ENCODE measurements at places on chromosomes 3 and 15.
A peak's percentile ranks its signal among the peaks of the same experiment; 100 is the strongest.

GRCh38 chr3:23760325-23760724 is 45.4 kb upstream of the UBE2E1 start:
- no peak for DNase-seq

DNA sequence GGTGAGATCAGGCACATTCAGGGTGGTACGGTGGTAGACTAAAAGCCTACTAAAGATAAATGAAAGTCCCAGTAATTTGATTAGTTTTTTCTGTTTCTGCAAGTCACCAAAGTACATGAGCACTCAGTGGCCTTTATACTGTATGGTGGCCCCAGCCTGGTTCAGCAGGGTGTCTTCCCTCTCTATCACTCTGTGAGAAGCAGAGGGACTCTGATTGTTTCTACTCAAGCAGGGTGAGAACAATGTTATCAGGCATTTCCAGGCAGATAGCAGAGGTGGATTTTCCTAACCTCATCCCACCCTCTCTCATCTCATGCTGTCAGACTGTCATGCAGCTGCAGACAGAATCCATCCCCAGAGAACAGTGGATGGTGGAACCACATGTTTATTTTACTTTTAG is 71.5 kb upstream of the BFSP2 start:
- no peak for DNase-seq

DNA sequence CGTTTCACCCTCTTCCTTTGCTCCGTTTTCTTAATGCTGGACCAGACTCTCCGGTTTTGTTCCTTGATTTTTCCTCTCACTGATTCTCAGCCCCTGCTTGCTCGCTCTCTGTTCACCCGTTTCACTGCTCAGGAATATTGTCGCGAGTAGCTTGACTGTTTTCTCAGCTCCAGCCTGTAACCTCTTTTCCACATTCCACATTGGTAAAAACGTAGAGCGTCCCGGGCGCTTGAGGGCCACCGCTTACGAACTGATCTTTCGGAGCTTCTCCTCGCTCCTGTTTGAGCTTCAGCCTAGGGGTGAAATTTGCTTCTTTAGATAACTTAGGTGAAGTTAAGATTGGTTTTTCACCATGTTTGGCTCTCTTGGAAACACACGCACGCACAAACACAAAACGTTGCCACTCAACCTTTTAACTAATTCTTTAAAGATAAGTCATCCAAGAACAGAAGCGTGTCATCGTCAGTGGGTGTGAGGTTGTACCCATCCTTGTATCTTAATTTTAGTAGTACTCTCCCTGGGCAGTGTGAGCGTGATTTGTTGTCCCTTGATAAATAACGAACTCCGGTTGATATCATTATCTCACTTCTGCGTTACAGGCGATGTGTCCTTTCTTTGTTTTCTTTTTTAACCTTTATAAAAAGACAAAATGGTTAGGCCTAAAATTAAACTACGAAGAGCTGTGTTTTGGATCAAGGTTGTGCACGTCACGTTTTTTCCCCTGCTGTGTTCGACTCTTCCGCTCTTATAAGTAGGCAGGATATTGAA is 1.0 kb downstream of the PAK2 start:
- DNase-seq, result peak; percentile 9

DNA sequence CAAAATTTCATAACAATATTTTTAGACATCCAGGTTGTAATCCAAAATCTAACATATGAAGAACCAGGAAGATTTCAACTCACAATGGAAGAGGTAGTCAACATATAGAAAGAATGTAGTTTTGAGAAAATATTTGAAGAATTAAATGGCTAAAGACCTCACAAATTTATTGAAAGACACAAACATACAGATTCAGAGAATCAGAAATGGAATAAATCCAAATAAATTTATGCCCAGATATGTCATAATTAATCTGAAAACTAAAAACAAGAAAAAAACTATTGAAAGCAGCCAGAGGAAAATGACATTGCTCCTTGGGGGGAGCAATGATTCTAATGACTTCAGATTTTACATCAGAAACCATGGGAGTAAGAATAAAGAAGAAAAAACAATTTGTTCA is 75.8 kb downstream of the TCF12 start:
- DNase-seq, result no peak

DNA sequence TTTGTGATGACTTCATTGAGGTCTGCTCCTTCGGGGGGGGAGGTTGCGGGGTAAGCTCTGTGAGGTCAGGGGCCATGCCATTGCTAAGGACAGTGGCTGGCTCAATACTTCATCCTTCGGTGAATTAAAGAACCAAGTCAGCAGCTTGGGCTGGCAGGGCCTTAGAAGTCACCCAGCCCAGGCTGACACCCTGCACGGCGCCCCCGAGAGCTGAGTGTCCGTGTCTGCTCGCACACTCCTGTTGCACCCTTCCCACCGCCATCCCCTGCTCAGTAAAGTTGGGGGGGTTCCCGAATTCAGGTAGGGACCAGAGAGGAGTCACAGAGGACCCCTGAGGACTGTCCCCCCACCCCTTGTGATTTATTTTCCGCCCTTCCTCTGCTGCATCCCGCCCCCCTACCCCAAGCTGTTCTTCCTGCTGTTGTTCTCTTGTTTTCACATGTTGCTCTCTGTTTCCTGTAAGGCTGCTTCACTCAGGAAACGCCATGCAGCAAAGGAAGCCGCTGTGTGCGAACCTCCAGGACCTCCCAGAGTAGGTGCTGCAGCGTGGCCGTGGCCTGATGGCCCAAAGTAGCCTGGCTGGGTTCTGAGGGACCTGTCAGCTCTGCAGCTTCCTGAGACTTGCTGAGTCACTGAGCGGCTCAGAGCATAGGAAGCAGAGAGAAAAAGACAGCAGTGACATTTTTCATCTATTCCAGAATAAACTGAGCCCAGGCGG is 14.4 kb downstream of the EFCC1 start:
- peak; percentile 27 for DNase-seq

DNA sequence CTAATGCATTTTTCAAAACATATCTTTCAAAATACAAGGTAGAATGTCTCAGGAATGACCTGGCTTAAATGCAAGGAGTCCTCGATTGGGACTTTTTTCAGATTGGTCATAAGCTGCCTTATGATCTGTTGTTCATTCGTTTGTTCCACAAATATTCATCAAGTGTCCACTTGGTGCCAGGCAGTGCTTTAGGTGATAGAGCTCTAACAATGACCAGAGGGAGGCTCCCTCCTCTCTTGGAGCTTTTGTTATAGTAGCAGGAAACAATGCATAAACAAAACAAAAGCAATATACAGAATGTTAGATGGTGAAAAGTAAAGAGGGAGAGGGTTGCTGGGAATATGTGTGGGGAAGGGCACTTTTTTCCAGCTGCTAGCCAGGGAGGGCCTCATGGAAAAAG is 156.1 kb downstream of the MCTP2 start:
- DNase-seq, result no peak

DNA sequence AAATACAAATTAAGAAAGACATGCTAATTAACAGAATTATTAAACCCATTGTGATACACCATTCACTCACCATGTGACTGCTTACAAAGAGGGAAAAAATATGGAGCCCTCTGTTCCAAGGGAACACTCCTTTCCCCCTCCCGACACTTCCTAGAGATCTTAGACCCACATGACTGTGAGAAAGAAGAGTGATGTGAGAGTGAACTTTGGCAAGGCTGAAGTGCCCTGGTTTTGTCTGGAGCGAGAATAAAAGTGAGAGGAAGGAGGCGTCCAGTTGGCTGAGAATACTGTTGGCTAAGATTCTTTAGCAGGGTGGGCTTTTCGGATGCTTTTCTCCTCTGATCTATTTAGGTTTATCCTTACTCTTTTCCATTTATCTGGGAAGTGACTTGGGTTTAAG is 14.1 kb downstream of the CHL1 start:
- DNase-seq, result no peak

- no peak for DNase-seq
Measured at GRCh38 chr3:50830451-50830850, 155.7 kb downstream of the DOCK3 start.

DNA sequence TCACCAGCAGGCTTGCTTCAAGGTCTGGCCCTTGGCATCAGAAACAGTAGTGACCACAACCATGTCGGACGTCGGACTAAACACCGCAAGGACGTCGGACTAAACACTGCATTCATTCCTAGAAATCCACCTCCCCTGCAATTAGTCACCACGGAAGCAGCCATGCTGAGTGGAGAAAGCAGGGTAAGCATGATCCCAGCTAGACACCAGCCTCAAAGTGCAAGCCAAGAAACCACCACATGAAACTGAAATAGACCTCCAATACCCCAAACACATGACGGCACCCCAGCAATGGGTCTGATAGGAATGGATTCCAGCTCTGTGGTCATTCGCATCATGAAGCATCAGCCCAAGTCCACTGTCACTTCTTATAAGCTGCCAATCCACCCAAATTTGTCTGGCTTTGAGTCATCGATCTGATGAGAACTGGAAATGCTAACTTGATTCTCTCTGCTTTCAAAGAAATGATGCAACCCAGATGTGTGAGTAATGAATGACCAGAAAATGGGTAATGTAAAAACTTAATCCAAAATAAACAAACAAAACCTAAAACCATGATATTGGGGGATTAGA is 348.3 kb upstream of the TMCO5A start:
- DNase-seq, result no peak

GRCh38 chr15:39433376-39433775 is 147.5 kb upstream of the THBS1 start:
- no peak for DNase-seq

- DNase-seq, result no peak
Measured at GRCh38 chr3:150271591-150271960, 136.5 kb upstream of the TSC22D2 start.

- DNase-seq, result no peak
Measured at GRCh38 chr3:55897573-55898224, 410.6 kb upstream of the WNT5A start.

DNA sequence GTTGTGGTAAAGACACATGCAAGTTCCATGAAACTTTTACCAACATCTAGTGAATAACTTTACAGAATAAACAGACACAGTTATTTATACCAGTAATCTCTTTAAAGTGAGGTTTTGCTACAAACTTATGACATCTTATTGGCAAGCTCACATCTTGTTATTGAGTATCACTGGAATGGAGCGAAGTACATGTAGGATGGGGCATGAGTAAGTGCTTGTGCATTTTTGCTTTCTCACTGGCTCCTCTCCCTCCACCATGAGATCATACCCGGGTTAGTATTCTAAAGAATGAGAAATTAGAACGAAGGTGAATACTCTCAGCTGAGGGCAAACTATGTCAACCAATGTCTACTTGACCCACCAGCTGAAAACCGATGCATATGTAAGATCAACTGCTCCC is 193.3 kb upstream of the ZNF717 start:
- DNase-seq, result no peak

DNA sequence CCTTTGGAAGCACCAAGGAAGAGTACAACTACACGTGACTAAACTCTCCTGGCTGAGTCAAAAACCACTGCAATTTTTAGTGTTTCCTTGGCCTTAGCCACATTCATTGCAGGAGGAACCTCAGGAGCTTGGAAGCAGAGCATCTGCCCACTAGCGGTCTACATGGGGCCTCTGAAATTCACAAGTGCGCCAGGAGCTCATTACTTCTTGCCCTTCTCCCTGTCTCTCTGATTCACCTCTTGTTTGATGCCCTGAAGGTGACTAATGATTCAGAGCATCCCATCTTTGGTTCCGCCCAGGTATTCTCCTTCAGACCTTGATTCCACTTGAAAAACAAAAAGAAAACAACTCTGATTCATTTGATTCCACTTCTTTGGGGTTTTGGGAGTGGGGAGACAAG is 201.1 kb upstream of the LPP start:
- DNase-seq, result no peak

GRCh38 chr3:196634224-196634623 is 5.3 kb upstream of the NRROS start:
- DNase-seq, result no peak

- DNase-seq, result no peak
Measured at GRCh38 chr3:188631291-188632010, 477.5 kb downstream of the LPP start.

GRCh38 chr3:130473416-130473815 is 43.6 kb upstream of the COL6A6 start:
- DNase-seq, result no peak

GRCh38 chr3:52198643-52199608 is 966 bp downstream of the ALAS1 start:
- no peak for DNase-seq

- no peak for DNase-seq
Measured at GRCh38 chr3:119697394-119697793, 5.4 kb upstream of the CFAP91 start.

DNA sequence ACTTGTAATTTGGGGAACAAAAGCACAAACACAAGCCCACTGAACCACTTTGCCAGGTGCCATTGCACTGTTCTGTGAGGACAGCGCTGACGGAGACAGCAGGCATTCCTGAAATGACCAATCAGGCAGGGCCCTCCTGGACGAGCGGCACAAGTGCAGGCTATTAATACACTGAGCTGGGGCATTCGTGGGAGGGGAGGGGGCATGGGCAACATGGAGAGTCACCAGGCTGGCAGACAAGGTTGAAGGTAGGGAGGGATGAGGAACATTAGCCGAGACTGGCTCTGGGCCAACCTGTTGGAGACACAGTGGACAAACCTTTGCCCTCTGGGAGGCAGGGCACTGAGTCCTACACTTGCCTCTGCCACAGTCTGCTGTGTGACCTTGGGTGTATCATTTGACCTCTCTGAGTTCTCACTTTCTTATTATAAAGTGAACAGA is 45.6 kb downstream of the NOX5 start:
- DNase-seq, result no peak

- DNase-seq, result no peak
Measured at GRCh38 chr3:52779837-52780585, 2.6 kb downstream of the ITIH1 start.

DNA sequence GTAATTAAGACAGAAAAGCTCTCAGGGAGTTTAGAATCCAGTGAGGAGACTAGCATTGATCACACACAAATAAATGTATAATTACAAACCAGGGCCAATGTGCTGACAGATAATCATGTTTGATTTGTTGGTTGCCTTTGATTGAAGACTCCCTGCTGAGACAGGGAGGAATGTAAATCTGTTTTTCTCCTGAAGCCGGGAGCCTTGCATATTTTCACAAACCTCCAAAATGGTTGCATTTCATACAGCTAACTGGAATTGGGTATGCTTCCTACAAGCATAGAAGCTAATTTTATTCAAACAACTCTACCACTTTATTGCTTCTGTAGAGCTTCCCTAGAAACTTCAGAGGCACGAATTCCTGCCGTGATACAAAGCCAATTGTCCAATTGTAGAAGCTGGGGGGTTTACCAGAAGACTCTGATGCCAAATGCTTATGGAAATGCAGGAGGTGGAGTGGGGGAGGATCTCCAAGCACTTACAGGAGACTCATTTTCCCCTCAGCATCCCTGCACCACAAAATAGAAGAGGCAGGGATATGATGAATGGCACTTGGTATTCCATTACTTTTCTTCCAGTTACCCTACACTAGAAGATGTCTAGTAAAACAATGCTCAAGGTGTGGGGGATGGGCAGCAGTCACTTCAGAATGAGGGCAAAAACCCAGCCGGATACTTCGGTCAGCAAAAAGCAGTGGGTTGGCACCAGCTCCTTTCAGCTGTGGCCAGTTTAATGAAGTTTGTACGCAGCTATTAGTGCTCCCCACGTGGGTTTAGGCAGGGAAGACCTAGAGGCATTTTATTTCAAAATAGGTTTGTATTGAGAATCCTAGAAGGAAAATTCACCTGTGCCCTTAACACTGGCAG is 11.4 kb upstream of the MEX3B start:
- no peak for DNase-seq

- no peak for DNase-seq
Measured at GRCh38 chr3:88061746-88062145, 2.7 kb downstream of the ZNF654 start.

GRCh38 chr3:119964294-119964693 is 130.0 kb downstream of the GSK3B start:
- DNase-seq, result no peak
